ENCODE measurements at places on chromosomes 2 and 18. TPM values are rescaled to one million over a fixed set of nuclear protein-coding genes. Genes with fewer than 3 reads are reported as not detected.

Gene GALNT14
- total RNA-seq: 4.6 TPM

Gene C2orf78
- not detected for total RNA-seq

Gene GPAT2
- not detected for total RNA-seq

Gene RAB17
- 10.6 TPM for total RNA-seq

Gene UXS1
- total RNA-seq: 37.6 TPM

Gene PCARE
- total RNA-seq: not detected

Gene OTOF
- total RNA-seq: not detected

Gene GRB14
- 2.0 TPM for total RNA-seq

Gene ZAP70
- not detected for total RNA-seq

Gene IL36A
- not detected for total RNA-seq

Gene DTNA
- total RNA-seq: not detected

Gene SLC25A52
- total RNA-seq: not detected

Gene SLC8A1
- total RNA-seq: 1.7 TPM

Gene ITGAV
- total RNA-seq: 56.1 TPM

Gene UGT1A4
- 0.12 TPM for total RNA-seq

Gene MAP3K19
- not detected for total RNA-seq

Gene SPEG
- 25.7 TPM for total RNA-seq

Gene PSD4
- total RNA-seq: 13.2 TPM

Gene SERPINB13
- not detected for total RNA-seq

Gene CDK15
- not detected for total RNA-seq

Gene SNTG2
- total RNA-seq: not detected

Gene IKZF2
- total RNA-seq: 6.0 TPM
